Spinal cord (tissue), 10 donors: ENCODE measurements at places on chromosomes 3 and 15.

GRCh38 chr3:70064194-70064779 lies 64.8 kb downstream of the SAMMSON start:
- no peaks in the 10 kb centered on the region for H3K36me3 ChIP-seq
- peak; percentile 47 for DNase-seq
- H3K27me3 ChIP-seq = peaks cover 8% of the 10 kb centered on the region
- no peak overlapping the region for H3K27ac ChIP-seq
- H3K4me1 ChIP-seq = no peaks in the 10 kb centered on the region
- H3K4me3 ChIP-seq = no peak overlapping the region

- H3K4me3 ChIP-seq = no peak overlapping the region
- no peak overlapping the region for H3K27ac ChIP-seq
- DNase-seq = no peak
Measured at GRCh38 chr15:59255680-59256336, 49.2 kb downstream of the LDHAL6B start.

DNA sequence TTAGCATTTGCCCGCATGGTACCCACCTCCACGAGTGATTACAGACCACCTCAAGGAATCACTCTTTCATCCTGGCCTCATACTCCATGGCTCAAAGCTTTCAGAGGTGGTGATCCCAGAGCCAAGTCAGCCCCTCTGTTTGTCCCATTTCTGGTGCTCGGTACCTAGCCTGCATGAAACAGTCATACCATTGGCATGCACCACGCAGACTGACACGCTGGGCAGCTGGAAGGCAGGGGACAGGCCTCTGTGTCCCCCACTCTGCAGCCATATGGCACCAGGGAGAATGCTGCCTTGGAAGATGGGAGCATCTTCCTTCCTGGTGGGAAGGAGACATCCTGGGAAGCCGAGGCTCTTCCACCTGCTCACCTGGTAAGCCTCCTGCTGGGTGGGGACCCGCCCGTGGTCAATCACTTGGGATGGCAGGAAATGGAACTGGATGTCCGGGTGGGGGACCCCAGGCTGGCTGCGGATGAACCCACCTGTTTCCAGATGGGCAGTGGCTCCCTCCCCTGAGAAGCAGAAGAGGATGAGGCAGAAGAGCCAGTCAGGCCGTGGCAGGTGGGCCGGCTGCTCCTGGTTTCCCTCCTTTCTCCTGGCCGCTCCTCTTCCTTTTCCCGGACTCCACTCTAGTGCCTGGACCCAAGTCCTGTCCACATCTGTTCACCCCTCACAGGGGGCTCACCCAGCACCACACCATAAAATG lies 26.9 kb downstream of the CHDH start:
- H3K27me3 ChIP-seq = no peaks in the 10 kb centered on the region
- H3K4me1 ChIP-seq = peaks cover 49% of the 10 kb centered on the region

GRCh38 chr3:18951333-18951732 lies 197.0 kb upstream of the KCNH8 start:
- H3K36me3 ChIP-seq = no peaks in the 10 kb centered on the region
- no peak for DNase-seq
- H3K27me3 ChIP-seq = no peaks in the 10 kb centered on the region
- no peak overlapping the region for H3K4me3 ChIP-seq
- no peak overlapping the region for H3K27ac ChIP-seq

GRCh38 chr15:48965972-48966371 lies 2.3 kb upstream of the SHC4 start:
- no peak overlapping the region for H3K27ac ChIP-seq
- H3K4me3 ChIP-seq = no peak overlapping the region
- H3K36me3 ChIP-seq = no peaks in the 10 kb centered on the region
- DNase-seq = no peak

- H3K27ac ChIP-seq = no peak overlapping the region
- H3K4me1 ChIP-seq = no peaks in the 10 kb centered on the region
- no peaks in the 10 kb centered on the region for H3K36me3 ChIP-seq
Measured at GRCh38 chr15:23869396-23869795, 182.3 kb upstream of the NDN start.
